ELR (cell line): ENCODE measurements at places on chromosomes 16 and 17.

GRCh38 chr17:16215965-16216316, 607 bp upstream of the NCOR1 start:
- no peak for DNase-seq

DNA sequence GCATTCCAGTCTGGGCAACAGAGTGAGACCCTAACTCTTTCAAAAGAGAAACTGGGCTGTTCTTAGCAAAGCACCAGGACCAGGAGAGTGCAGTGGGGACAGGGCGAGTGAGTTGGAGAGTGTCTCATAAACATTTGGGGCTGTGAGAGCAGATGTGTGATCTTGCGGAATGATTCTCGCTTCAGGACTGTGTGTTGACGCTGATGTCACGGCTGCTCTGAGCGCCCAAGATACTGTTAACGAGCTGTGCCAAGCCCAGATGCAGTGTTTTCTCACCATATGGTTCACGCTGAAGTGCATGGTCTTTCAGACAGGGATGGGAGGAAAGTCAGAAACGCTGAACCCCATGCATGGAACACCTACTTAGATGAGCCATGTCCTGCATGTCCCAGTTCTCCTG, 438.2 kb downstream of the HS3ST4 start:
- DNase-seq: no peak

DNA sequence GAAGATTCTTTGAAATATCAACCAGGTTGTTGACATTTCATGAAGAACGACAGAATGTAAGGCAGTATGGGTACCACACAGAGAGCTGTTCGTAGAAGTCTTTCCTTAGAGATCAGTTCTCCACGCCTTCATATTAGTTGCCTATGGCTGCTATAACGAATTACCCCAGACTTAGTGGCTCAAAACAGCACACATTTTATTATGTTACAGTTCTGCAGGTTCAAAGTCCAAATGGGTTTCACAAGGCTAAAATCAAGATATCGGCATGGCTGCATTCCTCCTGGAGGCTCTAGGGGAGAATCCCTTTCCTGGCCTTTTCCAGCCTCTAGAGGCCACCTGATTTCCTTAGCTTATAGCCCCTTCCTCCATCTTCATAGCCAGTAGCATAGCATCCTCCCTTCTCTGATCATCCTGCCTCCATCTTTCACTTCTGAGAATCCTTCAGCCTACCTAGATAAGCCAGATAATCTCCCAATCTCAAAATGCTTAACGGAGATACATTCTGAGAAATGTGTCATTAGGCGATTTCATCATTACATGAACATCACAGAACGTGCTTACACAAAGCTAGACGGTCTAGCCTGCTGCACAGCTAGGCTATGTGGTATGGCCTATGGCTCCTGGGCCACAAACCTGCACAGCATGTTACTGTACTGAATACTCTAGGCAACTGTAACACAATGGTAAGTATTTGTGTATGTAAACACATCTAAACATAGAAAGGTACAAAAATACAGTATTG, 26.0 kb downstream of the ERCC4 start:
- no peak for DNase-seq

GRCh38 chr17:59669411-59669810, 37.8 kb downstream of the PTRH2 start:
- peak; percentile 15 for DNase-seq

DNA sequence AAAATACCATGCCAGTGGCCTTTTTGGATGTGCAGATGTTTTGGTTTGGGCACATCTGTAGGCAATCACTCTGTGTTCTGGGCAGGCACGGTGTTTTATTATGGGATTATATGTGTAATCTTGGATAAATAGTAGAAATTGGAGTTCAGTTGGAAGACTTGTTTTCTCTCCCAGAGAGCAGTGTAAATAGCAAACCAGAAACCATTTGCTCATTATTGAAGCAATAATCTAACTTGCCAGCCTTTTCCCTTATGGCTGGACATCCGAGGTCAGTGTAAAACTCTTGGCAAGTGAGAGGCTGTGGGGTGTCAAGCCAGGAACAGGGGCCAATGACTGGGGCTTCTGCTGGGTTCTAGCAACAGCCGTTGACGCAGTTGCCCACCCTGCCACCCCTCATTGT, 69.9 kb downstream of the IRX3 start:
- DNase-seq: no peak

DNA sequence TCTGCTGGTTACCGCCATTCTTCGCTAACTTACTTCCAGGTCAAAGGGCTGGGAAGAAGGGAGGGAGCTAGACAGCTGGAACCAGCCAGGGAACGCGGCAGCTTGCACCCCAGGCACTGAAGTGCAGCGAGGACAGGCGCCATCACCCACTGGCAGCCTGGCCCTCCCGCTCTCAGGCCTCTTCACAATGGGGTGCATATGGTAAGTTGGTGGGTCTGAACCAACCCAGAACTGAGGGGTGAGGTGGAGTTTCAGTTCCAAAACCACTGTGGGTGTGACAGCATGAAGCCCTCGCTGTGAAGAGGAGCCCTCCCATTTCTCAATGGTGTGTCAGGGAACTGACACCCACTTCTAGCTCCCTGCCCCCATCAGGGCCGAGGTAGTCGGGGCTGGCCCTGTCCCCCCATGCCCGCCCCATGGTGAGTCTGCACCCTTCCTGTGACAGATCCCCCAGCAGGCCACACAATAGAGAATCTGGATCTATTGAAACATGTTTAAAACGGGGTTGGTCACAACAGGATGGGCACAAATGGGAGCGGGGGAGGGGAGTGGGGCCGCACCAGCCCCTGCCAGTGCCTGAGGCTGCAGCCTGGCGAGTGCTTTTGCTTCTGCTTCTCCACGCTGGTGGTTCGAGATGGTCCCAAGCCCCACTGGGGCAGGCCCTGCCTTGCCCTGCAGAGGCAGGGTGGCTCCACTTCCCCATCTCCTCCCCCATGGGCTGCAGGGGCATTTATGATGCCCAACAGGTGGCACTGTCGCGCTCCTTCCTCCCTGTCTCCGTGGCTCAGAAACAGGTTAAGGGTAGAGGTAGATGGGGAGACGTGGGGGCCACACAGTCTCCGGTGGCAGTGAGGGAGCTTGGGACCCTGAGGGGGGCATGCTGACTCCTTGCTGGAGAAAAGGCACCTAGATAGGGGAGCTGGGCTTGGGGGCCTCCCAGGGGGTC, 2.3 kb downstream of the LIMD2 start:
- DNase-seq: peak; percentile 48

DNA sequence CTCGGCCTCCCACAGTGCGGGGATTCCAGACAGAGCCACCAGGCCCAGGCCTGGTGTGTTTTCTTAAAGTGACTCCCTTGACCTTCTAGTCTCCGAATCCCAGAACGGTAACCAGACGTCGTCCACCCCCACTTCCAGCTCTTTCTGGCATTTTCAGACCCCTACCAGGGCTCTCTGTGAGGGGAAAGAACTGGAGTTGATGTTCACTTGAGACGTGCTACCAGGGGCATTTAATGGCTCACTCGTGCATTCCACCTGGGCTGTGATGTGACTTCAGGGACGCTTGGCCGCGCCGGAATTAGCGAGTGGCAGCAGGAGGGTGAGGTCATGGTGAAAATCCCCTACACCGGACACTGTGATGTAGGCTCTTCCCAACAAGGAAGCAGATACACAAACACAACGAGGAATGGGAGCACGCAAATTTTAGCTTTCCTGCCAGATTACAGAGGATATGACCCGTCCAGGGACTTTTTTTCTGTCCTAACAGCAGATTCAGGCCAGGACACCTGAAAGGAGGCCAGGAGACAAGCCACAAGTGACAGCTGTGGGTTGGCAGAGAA, 1.1 kb upstream of the GNA13 start:
- no peak for DNase-seq

- no peak for DNase-seq
These were observed 57.6 kb downstream of the RAI1 start for GRCh38 chr17:17738901-17739300.

DNA sequence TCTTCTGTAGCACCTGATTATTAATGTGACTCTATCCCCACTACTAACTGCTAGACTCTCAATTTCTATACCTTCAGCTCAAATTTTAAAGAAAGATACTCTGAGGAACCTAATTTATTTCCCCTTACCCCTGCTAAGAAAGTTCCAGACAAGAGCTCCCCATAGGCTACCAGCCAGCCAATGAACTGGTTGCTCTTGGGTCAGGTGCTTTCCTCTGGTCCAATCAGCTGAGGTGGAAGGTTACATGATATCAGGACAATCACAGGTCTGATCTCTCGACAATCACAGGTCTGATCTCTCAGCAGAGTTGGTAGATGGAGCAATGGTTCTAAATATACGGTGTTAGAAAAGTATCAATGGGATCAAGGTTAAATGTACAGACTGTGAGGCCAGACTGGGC, 86.8 kb downstream of the AXIN2 start:
- no peak for DNase-seq

DNA sequence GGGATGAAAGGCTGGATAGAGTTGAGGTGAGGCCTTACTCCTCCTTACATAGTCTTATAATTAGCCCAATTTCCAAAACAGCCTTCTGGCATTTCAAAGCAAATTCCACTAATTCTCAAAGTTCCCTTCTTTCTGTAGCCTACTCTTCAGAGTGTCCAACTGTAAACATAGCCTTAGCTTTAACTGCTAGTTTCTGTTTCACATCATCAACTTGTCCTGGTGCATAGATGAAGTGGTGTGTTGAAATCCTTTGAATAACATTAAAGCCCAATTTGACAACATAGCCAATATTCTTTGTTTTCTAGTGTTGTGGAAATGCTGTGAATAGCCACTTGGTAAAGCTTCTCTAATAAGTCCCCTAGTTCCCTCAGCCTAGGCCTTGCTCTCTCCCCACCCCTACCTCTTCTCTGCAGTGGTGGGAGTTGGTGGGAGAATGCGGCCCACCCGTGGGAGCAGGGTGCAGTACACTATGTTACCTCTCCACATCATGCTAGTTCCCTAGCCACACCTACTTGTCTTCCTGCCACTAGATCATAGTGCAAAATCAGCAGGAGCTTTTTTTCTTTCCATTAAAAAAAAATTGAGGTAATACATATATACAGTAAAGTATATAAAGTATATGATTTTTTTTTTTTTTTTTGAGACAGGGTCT, 127.0 kb upstream of the HAS3 start:
- DNase-seq: no peak

- peak; percentile 51 for DNase-seq
These were observed 211.6 kb upstream of the FOXF1 start for GRCh38 chr16:86298758-86299134.

DNA sequence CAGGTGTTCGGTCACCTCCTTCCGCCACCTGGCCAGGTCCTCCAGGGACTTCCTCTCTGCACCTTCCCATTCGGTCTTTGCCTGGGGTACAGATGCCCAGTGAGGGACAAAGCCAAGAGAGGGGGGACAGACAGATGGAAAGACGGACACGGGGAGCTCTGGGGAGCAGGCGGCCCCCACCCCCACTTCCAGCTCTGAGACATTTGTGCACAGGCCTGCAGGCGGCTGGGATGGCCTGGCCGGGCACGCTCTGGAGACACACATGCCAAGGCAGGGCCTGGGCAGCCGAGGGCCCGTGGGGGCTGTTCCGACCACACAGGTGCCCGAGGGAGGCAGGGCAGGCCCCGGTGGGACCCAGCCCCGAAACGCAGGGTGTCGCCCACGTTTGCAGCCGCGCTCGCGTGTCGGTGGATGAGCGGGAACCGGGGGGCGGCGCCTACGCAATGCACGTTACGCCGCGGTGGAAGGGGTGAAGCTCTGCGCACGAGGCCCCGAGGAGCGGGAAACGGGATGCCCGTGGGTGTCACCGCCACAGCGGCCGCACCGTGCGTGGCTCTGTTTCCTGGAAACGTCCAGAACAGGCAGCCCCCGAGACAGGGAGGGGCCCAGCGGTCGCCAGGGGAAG, 6.0 kb downstream of the PERCC1 start:
- no peak for DNase-seq

- DNase-seq: no peak
These were observed 53.6 kb downstream of the GPRC5B start for GRCh38 chr16:19830902-19831560.

- no peak for DNase-seq
These were observed 558 bp upstream of the CHMP6 start for GRCh38 chr17:80990921-80991644.

DNA sequence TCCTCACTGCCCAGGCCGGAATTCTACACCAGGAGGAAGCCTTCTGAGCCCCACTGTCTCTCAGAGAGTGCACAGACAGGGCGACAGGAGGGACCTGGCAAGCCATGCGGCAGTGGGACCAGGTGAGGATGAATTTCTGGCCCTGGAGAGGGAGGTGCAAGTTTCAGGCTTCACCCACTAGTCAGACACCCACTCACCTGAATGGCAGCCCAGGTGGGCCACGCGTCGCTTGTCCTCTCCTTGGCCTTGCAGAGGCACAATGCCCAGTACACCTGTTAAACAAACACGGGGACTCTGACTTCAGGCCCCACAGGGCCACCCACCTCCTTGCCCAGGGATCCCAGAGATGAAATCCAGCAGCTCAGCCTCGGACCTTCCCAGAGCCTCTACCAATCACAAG, 4.2 kb downstream of the CORO7 start:
- no peak for DNase-seq

DNA sequence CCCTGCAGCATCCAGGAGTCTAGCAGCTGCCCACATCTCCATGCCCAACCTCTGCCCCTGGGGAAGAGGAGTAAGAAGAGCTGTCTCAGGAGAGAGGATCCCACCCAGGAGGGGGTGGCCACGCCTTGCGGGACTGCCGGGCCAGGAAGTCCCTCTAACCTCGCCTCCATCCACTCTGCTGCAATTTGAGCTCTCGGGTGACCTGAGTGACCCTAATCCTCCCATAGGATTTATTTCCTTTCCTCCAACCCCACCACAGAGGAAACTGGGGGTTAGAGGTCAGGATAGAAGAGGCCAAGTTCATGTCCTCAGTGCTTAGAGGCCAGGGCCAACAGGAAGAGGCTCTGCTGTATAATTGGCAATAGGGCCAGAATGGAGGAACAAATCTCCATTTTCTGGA, 22.6 kb upstream of the NGFR start:
- no peak for DNase-seq

DNA sequence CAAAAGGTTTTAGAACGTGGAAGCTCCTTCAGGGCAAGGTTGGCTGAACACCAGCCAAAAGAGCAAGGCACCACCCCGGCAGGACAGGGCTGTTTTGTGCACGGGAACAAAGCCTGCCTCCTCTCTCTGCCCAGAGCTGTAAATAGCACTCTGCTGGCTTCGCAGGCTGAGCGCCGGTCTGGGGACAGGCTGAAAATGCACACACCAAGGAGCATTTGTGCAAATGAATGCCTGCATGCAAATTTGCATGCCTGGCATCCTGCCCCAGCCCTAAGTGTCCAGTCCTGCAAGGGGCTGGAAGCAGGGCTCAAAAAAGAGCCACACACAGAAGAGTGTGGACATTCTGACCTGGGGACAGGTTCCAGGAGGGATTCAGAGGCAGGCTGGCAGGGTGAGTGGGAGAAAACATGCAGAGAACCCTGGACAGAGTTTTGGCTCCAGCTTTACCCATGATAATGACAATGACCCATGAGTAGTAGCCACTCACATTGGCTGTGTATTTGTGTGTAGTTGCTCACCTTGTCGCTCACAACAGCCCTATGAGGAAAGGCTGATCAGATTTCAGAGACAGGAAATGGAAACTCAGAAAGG, 11.7 kb downstream of the ABAT start:
- DNase-seq: no peak

- no peak for DNase-seq
These were observed 135.7 kb upstream of the XYLT1 start for GRCh38 chr16:17606460-17606859.
